ENCODE measurements at places on chromosomes 6 and 20. TPM values are rescaled to one million over a fixed set of nuclear protein-coding genes. Genes with fewer than 3 reads are reported as not detected.

- H3K36me3 ChIP-seq = no peaks in the 10 kb centered on the region
- no peaks in the 10 kb centered on the region for H3K4me1 ChIP-seq
- DNase-seq = no peak
- no peak overlapping the region for H3K27ac ChIP-seq
- no peak overlapping the region for H3K4me3 ChIP-seq
These were observed 292.1 kb downstream of the ADGB start for GRCh38 chr6:146890644-146891434.

- no peaks in the 10 kb centered on the region for H3K4me1 ChIP-seq
- no peaks in the 10 kb centered on the region for H3K27me3 ChIP-seq
- H3K36me3 ChIP-seq = no peaks in the 10 kb centered on the region
- DNase-seq = no peak
- H3K27ac ChIP-seq = no peak overlapping the region
These were observed 198.7 kb upstream of the RREB1 start for GRCh38 chr6:6909111-6909510.

- H3K4me3 ChIP-seq = no peak overlapping the region
- H3K27me3 ChIP-seq = no peaks in the 10 kb centered on the region
- H3K27ac ChIP-seq = no peak overlapping the region
- H3K36me3 ChIP-seq = no peaks in the 10 kb centered on the region
- DNase-seq = no peak
These were observed 308.9 kb downstream of the HDGFL1 start for GRCh38 chr6:22878324-22878701.

GRCh38 chr6:43766964-43767461 is 3.0 kb upstream of the VEGFA start:
- H3K27ac ChIP-seq = no peak overlapping the region
- peaks cover 23% of the 10 kb centered on the region for H3K4me1 ChIP-seq
- DNase-seq = no peak
- H3K27me3 ChIP-seq = no peaks in the 10 kb centered on the region
- no peak overlapping the region for H3K4me3 ChIP-seq
- no peaks in the 10 kb centered on the region for H3K36me3 ChIP-seq

- no peak overlapping the region for H3K27ac ChIP-seq
- H3K4me1 ChIP-seq = no peaks in the 10 kb centered on the region
- H3K4me3 ChIP-seq = no peak overlapping the region
- peaks cover 3% of the 10 kb centered on the region for H3K27me3 ChIP-seq
These were observed 19.4 kb upstream of the GATA5 start for GRCh38 chr20:62494980-62495748.

- H3K4me1 ChIP-seq = peaks cover 25% of the 10 kb centered on the region
- no peak overlapping the region for H3K27ac ChIP-seq
- no peak overlapping the region for H3K4me3 ChIP-seq
These were observed 14.0 kb upstream of the LOC128125822 start for GRCh38 chr6:63558278-63558677.

GRCh38 chr6:39090036-39090435 is 24.9 kb downstream of the SAYSD1 start:
- DNase-seq = no peak
- H3K36me3 ChIP-seq = no peaks in the 10 kb centered on the region
- no peak overlapping the region for H3K27ac ChIP-seq
- H3K4me1 ChIP-seq = peaks cover 18% of the 10 kb centered on the region
- H3K4me3 ChIP-seq = no peak overlapping the region

DNA sequence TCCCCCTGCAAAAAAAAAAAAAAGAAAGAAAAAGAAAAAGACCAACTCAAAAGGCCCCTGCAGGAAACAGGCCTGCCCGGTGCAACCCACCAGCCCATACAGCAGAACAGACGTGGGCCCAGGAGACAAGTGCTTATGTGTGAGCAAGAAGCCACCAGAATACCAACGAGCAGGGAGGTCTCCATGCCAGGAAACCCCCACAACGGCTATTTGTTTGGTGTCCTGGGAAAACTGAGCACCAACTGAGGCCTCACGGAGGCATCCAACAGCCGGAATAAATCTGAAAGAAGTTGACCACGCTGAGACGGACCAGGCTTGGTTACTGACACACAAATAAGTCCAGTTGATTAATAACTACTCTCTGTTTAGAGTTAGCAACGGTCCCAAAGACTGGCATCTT is 29.7 kb downstream of the PTPRT start:
- no peak for DNase-seq
- H3K36me3 ChIP-seq = no peaks in the 10 kb centered on the region
- no peaks in the 10 kb centered on the region for H3K27me3 ChIP-seq
- no peaks in the 10 kb centered on the region for H3K4me1 ChIP-seq
- no peak overlapping the region for H3K4me3 ChIP-seq
- H3K27ac ChIP-seq = no peak overlapping the region

DNA sequence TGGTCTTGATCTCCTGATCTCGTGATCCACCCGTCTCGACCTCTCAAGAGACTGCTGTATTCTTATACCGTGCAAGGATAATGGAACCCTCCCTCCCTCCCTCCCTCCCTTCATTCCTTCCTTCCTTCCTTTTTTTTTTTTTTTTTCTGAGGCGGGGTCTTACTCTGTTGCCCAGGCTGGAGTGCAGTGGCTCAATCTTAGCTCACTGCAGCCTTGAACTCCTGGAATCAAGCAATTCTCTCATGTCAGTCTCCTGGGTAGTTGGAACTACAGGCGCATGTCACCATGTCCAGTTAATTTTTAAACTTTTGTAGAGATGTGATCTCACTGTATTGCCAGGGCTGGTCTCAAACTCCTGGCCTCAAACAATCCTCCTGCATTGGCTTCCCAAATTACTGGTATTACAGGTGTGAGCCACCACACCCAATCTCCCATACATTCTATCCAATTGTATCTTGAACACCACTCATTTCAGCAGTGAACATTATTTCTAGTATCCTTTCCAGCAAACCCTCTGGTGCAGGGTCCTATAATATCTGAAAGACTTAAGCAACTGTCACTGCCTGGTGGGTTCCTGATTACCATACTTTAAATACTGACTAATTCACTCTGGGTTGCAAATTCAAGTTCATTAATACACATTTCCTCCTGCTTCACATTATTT is 210.0 kb upstream of the ZNF217 start:
- H3K4me1 ChIP-seq = no peaks in the 10 kb centered on the region
- no peaks in the 10 kb centered on the region for H3K27me3 ChIP-seq
- H3K27ac ChIP-seq = no peak overlapping the region
- H3K36me3 ChIP-seq = no peaks in the 10 kb centered on the region

DNA sequence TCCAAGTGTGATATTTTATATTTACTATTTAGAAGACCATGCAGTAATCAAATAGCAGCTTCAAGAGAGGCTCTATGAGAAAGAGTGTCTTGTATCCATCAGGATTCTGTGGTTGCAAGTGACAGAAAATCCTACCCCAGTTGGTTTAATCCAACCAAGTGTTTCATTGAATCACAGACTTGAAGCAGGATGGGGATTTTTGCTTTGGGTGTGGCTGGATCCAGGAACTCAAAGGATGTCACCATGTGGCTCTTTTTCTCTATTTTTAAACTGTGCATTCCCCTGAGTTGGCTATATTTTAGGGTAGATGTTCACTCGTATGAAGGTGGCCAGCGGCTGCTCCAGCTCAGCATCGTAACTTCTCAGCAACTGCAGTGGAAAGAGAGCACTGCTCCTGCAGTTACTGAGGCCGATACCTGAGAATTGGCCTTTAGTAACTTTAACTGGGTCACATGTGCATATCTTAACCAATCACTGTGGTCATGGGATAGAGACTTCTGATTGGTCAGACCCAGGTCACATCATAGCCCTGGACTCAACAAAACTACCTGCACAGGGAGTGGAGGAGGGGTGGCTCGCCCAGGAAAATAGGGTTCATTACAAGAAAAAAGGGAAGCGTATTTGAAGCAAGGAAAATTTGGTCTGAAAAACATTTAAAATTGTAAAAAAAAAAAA is 396.1 kb upstream of the SULF2 start:
- no peaks in the 10 kb centered on the region for H3K27me3 ChIP-seq
- H3K4me1 ChIP-seq = no peaks in the 10 kb centered on the region
- no peaks in the 10 kb centered on the region for H3K36me3 ChIP-seq
- no peak overlapping the region for H3K27ac ChIP-seq
- no peak for DNase-seq

DNA sequence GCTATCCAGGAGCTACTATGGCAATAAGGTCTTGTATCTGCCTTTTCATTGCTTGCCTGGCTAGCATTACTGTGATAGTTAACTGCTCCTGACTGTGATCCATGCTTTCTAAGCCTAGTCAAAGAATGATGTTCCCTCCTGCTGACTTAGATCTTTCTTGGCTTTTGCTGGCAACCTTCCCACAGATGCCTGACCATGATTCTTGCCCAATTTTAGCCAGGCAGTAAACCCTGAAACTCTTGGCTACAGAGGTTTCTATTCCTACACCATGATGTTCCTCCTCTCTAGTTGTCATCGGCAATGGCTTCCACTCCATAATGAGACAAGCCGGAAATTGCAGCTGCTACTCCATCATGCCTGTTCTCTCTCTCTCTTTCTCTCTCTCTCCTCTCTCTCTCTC is 238.1 kb downstream of the HAO1 start:
- no peak overlapping the region for H3K4me3 ChIP-seq
- no peaks in the 10 kb centered on the region for H3K27me3 ChIP-seq
- no peak for DNase-seq
- H3K36me3 ChIP-seq = no peaks in the 10 kb centered on the region

DNA sequence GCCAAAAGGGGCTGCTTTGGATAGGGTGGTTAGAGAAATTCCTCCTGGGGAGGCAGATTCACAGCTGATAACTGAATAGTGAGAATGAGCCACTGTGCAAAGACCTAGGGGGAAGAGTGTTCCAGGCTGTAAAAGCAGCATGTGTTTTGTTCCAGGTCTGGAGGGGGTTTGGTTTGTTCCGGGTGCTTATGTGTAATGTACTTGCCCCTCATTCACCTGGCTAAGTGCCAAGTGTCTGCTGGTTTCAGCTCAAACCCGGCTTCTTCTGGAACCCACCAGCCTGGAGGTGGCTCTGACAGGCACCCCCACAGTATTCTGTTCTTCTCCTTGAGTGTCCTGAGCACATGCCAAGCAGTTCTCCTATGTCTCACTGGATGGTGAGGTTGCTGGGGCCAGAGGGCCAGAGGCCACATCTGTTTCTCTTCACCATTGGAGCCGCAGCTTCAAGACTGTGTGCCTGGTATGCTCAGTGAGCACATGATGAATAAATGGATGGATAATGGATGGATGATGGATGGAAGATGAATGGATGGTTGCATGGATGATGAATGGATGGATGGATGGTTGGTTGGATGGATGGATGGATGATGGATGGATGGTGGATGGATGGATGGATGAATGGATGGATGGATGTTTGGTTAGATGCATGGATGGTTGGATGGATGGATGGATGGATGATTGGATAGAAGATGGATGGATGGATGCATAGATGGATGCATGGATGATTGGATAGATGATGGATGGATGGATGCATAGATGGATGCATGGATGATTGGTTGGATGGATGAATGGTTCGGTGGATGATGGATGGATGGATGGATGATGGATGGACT is 227.6 kb downstream of the BMP7 start:
- no peak for DNase-seq
- no peaks in the 10 kb centered on the region for H3K4me1 ChIP-seq
- no peak overlapping the region for H3K27ac ChIP-seq
- peaks cover 3% of the 10 kb centered on the region for H3K27me3 ChIP-seq

DNA sequence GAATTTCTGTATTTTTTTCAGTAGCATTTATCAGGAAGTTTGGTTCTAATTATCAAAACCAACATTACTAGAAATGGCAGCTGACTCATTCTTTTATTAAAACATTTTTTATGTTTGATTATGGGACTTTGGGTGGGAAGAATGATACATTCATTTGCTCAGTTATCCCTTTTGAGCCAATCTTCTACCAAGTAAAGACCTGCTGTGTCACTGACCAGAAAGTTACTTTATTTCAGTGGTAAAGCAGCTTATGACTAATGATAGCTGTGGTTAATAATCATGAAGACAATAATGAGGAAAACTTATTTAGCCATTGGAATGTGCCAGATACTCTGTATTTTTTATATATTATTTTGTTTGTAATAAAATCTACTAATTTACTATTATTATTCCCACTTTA is 142.3 kb downstream of the FARS2 start:
- DNase-seq = no peak
- no peak overlapping the region for H3K27ac ChIP-seq
- no peaks in the 10 kb centered on the region for H3K36me3 ChIP-seq

GRCh38 chr6:138161088-138161337 is 726 bp upstream of the ARFGEF3 start:
- H3K27me3 ChIP-seq = peaks cover 4% of the 10 kb centered on the region
- H3K36me3 ChIP-seq = no peaks in the 10 kb centered on the region
- H3K4me3 ChIP-seq = peak overlapping the region; percentile 69
- no peak overlapping the region for H3K27ac ChIP-seq
- peaks cover 4% of the 10 kb centered on the region for H3K4me1 ChIP-seq
- no peak for DNase-seq

- H3K27ac ChIP-seq = no peak overlapping the region
- peaks cover 16% of the 10 kb centered on the region for H3K36me3 ChIP-seq
- no peaks in the 10 kb centered on the region for H3K4me1 ChIP-seq
- no peak for DNase-seq
- H3K27me3 ChIP-seq = no peaks in the 10 kb centered on the region
These were observed 21.6 kb downstream of the TOMM34 start for GRCh38 chr20:44938637-44939036.

DNA sequence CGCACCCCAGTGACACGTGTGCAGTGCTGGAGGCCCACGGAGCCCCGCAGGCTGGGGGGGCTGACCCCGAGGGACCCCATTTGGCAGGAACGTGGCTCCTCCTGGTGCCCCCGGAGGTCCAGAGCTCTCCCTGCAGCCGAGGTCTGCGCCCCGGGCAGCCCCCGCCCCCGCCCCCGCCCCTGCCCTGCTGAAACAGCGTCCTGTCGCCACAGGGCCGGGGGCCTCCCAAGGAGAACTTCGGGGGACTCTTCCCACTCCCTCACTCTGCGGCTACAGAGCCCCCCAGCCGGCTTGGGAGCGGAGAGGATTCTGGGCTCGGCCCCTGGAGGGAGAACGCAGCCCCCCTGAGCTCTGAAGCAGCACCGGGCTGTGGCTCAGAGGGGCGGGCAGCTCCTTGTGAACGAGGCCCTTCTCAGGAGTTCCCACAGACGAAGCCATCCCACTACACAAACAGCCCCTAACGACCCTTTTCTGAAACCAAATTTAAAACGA is 115.2 kb downstream of the DLL1 start:
- no peak overlapping the region for H3K4me3 ChIP-seq
- no peaks in the 10 kb centered on the region for H3K27me3 ChIP-seq
- no peak for DNase-seq
- H3K27ac ChIP-seq = no peak overlapping the region
- H3K4me1 ChIP-seq = peaks cover 26% of the 10 kb centered on the region

Gene SCRT2
- total RNA-seq = not detected

Gene CGA
- not detected for total RNA-seq

Gene DYNLRB1
- 31.7 TPM for total RNA-seq

Gene HSD17B8
- total RNA-seq = 24.5 TPM

Gene MBOAT1
- total RNA-seq = 9.3 TPM

Gene KIF25
- not detected for total RNA-seq
